ENCODE measurements at places on chromosomes 4 and X. TPM values are rescaled to one million over a fixed set of nuclear protein-coding genes. Genes with fewer than 3 reads are reported as not detected.

The FRMD7 gene
- not detected for total RNA-seq

The UVSSA gene
- total RNA-seq = 32.2 TPM

The RTL3 gene
- not detected for total RNA-seq

The FGF13 gene
- total RNA-seq = 26.5 TPM

The IL13RA2 gene
- total RNA-seq = 213 TPM

The DKK2 gene
- 0.82 TPM for total RNA-seq

Measured in fibroblast of the aortic adventitia (primary cell).